Pons (tissue), 1 donor: ENCODE measurements at places on chromosomes 12 and 14.

DNA sequence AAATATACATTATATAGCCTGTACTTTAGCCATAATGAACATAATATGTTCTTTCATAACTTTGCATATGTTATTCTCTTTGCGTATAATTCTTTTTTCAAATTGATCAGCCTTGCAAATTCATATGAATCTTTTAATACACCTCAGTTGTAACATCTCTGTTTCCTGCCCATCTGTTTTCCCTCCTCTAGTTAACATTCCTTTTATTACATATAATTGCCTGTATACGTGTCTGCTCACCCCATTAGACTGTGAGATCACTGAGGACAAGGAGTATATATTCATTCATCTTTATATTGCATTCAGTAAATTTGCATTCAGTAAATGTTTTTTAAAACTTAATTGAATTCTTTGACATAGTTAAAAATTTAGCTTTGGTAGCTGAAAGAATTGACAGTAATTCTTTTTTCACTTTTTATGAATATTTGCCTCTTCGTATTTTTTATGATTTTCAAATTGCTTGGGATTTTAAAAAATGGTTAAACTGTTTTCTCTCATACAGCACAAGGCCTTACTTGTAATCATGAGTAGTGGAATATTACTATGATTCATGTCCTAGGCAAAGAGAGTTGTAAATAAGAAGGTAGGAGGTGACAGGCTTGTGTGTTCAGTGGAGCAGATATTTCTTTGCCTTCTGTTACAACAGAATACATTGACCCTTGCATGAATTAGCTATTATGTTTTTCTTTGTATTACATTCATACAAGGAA lies 32.8 kb upstream of the KLHL42 start:
- no peak for DNase-seq

DNA sequence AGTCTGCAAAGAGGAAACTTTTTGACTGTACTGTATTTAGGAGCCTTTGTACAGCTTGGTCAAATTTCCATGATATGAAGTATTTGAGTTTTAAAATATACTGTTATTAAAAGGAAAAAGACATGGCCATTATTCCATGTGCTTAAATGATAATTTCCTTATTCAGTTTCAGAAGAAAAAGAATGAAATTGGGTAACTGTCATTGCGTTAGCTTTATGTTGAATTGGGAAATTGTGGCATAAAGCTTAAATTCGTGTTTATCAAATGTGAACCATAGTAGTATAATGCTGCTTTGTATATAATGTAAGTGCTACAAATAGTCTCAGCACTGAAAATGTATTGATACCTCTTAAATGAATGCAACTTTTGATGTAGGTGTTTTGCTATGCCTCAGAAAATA lies 64.9 kb downstream of the ETNK1 start:
- no peak for DNase-seq

DNA sequence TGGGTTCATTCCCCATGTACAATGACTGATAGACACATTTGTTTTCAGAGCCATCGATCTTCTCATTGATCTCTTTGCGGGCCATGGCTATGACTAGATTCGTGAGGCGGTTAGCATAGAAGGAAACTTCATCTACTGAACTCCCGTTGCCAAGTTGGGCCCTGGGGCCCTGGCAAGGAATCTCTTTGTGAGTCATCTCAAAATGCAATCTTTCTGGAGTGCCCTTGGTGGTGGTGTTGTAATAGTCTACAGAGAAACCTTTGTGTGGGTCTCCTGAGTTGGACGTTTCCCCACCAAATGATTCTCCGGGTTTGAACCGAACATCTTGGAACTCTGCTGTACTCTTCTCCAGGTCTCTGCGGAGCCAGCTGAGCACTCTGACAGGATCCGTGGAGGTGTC lies 20.4 kb downstream of the AKAP3 start:
- no peak for DNase-seq

DNA sequence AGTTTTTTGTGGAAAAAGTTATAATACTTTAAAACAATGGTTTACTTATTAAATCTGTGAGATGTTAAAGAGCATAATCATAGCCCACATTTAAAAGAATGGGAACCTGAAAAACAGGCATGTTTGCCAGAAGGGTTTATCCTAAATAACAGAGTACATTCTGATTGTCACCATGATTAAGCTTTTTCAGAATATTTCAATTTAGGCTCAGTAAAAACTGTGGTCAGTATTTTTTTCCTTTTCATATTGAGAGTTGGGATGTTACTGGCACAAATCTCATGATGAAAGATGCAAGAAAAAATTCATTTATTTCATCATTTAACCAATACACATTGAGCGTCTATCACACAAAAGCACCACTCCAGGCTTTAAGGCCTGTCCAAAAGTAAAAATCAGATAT lies 18.6 kb downstream of the EPS8 start:
- no peak for DNase-seq

GRCh38 chr14:69049675-69050074 lies 70.6 kb upstream of the ACTN1 start:
- DNase-seq: no peak

DNA sequence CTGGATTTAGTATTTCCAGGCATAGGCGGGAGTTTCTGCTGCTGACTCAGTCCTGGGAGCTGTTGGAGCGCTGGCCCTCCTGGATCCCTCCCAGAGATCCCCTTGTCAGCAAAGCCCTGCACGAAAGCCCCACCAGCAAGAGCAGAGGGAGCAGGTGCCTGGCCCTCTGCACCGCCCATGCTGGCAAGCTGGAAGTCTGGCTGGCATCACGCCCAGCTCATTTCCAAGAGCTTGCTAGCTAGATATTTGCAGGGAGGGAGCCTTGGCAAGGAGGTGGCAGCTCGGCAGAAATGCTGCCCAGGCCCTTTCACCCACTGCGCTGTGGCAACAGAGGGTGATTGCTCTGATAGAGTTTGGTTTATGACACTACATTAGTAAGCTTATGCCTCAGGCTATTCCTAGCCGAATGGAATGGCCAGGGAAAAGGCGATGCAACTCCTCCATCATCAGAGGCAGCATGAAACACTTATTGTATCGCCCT lies 193.9 kb downstream of the EMP1 start:
- DNase-seq: peak; percentile 83

DNA sequence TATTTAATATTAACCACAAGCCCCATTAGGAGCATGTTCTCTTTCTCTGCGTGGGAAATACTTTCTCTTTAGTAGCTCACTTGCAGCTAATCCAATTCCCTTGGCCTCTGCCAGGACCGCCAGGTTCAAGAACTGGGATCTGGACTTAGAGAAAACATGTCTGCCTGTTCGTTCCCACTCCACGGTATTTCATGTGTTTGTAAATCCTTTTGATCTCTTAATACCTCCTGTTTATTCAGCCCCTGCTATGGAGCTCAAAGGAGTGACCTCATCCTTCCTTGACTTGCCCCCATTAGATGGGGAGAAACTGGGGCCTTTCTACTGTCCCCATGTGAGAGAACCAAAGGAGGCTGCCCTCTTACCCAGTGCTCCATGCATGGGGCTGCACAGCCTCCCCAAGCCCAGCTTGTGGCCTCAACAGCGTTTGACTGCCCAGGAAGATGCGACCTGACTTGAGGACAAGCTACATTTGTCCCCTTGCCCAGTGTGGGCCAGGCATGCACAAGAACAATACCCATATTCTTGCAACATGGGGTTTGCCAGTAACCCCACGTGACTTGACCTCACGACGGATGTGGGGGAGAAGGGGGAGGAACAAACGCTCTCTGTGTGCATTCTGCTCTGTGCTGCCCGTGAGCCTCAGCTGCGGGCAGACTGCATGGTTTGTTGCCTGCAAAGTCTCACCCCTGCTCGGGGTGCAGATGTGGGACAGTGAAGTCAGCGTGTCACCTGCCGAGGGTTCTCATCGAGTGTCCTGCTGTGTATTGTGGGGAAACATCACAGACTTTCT lies 30.3 kb downstream of the CD9 start:
- peak; percentile 99 for DNase-seq

GRCh38 chr12:73935817-73936216 lies 601.8 kb upstream of the ATXN7L3B start:
- peak; percentile 19 for DNase-seq

- DNase-seq: no peak
Observed at GRCh38 chr12:46790066-46790465, 35.7 kb downstream of the SLC38A4 start.

- no peak for DNase-seq
Observed at GRCh38 chr14:52078095-52078531, 9.3 kb upstream of the NID2 start.

- DNase-seq: peak; percentile 17
Observed at GRCh38 chr14:55416866-55417265, 5.2 kb upstream of the ATG14 start.

DNA sequence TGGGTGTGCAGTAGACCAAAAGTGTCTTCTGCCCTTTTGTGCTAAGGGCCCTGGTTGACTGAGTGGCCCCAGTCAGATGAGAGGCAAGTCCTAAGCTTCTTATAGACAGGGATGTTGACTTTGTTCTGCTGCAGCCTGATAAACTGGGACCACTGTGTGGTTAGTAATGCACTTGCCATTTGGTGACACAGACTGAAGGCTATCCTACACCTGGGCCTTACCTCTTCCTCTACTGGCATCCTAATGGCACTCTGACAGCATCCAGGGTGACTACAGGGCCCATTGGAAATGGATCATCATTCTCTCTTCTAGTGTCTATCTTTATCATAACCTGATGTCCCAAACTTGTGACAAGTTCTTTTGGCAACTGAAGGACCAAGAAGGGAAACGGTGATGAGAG lies 3.3 kb downstream of the SDR39U1 start:
- no peak for DNase-seq

DNA sequence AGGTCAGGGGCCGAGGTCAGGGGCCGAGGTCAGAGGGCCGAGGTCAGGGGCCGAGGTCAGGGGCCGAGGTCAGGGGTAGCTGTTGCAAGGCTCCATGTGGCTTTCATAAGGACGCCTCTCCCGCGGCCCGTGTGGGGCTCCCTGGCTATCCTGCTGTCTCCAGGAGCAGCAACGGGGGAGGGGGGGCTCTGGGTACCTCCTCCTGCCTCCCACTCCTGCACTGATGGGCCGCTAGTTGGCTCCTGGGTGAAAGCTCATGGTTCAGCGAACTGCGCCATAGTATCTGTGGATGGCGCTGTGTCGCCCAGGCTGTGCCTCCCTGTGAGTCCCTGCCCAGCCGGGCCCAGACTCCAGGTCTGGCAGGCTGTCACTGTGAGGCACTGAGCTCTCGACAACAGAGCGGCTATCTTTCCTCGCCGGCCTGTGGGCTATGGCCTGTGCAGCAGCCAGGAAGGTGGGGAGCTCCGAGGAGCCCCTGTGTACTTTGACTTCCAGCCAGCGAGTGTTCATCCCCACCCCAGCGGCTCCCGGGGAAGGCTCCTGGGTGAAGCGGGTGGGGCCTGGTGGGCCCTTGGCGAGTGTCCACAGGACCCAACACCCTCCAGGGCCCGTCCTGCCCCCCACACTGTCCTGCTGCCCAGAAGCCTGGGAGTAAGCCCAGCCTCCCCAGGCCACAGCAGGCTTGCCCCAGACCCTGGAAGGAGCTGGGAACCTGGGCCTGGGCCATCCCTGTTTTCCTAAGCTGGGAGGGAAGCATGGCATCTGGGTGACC lies 8.1 kb downstream of the RFLNA start:
- DNase-seq: no peak

- DNase-seq: peak; percentile 81
Observed at GRCh38 chr12:113980537-113981337, 14.6 kb upstream of the RBM19 start.

- DNase-seq: no peak
Observed at GRCh38 chr12:68559984-68560850, 50.5 kb upstream of the RAP1B start.

- DNase-seq: no peak
Observed at GRCh38 chr12:96473394-96474093, 15.8 kb upstream of the CFAP54 start.

DNA sequence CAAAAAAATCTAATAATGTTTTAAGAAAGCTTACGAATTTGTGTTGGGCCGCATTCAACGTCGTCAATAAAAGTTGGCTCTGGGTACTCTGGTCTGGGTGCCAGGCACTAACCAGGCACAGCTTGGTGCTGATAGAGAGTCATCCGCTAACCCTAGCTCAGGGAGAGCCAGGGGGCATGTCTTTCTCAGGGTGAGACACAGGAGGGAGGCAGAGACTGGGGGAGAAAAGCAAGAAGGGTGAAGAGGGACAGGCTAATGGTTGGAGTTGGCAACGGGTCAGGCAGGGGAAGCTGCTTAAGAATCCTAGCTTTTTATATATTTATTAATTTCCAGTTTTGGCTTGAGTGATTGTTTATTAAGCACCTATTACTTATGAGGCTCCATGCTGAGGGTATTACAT lies 105.0 kb downstream of the CMKLR1 start:
- peak; percentile 7 for DNase-seq

DNA sequence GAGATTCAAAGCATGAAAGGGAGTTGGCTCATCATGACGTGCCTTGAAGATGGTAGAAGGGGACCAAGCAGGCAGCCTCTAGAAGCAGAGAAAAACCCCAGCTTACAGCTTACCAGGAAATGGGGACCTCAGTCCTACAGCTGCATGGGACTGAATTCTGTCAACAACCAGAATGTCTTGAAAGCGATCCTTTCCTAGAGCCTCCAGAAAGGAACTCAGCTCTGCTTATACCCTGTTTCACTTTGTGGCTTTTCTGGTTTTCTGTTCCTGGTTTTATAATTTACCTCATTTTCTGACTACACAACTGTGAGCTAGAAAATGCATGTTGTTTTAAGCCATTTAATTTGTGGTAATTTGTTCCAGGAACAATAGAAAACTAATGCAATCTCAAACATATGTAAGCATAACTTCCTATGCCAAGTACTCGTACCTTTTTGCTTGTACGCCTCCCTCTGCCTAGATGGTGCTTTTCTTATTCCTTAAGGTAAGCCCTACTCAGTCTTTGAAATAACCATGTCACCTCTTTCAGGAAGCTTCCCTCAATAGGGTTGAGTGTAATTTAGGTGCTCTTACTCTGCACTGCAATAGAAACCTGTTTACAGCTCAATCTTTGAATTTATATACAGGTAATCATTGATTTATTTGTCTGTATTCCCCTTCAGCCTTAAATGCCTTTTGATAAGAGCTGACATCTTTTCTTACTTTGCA lies 348.8 kb downstream of the TMEM117 start:
- DNase-seq: no peak

GRCh38 chr12:19338405-19338804 lies 100.9 kb upstream of the AEBP2 start:
- no peak for DNase-seq

DNA sequence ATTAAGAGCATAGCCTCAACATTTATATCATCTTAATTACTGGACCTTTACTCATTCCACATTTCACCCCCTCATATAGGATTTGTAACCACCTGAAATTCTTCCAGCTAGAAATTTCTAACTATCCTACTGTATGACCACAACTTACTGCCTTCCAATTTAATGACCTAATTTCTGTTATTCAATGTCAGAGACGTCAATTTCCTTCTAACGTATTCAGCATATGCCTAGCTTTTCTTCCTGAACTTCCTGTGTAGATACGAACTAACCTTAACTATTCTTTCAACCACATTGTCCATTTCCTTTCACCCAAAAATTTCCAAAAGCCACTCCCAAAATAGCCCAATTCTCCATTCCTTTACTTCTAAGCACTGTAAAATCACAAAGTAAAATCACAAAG lies 108.0 kb downstream of the EEA1 start:
- DNase-seq: no peak

GRCh38 chr14:53946404-53947093 lies 10.1 kb downstream of the BMP4 start:
- DNase-seq: no peak

- peak; percentile 95 for DNase-seq
Observed at GRCh38 chr14:75720842-75721498, 59.9 kb downstream of the TTLL5 start.
